ENCODE measurements at places on chromosomes 12 and 14. TPM values are rescaled to one million over a fixed set of nuclear protein-coding genes. Genes with fewer than 3 reads are reported as not detected.

Gene CELA1
- not detected for total RNA-seq

Gene PLEKHG7
- not detected for total RNA-seq

Gene DBX2
- not detected for total RNA-seq

Gene PAX9
- not detected for total RNA-seq

Data from CD8-positive, alpha-beta memory T cell (primary cell).